ENCODE measurements at places on chromosomes 16 and 17.

DNA sequence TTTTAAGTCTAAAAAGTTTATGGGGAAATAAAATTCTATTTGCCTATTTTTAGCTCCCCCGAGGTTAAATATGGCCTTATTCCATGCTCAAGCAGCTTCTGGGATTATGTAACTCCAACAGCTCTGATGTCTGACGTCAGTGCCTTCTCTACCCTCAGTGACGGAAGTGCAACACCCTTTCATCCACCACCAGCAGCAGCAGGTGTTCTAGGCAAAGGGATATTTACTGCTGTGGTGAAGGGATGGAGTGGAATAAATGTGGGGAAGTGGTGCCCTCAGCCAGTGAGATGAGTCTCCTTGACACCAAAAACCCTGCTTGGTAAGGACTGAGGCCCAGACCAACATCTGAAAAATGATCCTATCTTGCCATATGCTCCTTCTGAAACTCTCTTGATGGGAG lies 247.4 kb downstream of the SHISA9 start:
- DNase-seq = no peak

DNA sequence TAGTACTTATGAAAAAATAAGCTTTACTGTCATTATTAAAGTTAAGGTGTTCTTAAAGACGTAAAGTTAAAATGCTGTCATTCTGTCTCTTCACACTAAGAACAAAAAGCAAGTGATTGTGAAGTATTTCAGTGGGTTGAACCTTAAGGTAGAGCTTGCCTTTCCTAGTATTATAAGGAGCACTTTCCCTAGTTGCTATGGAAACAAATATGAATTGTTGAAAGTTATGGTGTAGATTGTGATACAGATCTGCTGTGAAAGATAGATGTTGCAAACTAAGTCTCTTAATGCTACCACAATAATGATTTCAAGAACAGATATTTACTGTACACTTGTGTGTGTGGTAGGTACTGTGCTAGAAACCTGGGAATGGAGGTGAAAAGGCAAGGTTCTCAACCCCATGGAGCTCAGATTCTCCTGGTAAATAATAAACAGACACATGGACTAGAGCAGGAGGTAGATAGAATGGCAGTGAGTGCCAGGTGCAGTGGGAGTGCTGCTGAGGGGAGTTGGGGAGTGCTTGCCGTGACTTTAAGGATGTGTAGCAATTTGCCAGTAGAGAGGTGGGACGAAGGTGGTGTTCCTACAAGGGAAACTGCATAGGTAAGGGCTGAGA lies 34.7 kb downstream of the MRTFB start:
- DNase-seq = no peak

DNA sequence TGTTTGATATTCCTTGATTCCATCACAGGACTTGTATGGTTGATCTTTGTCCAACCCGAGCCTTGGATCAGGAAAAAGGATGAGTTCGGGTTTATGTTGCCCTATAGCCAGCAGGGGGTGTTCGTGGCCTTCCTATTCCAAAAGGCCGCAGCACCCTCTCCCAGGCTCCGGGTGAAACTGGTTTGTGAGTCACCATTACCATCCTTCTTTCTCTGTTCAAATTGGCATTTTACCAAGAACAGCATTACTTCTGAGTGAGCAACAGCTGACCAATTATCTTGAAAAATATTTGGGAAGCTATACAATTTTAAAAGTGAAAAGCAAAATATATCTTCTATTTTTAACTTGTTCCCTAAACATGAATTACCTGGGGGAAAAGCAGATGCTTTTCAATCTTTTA lies 24.3 kb upstream of the KRT20 start:
- DNase-seq = peak; percentile 98

- no peak for DNase-seq
These were observed 29.6 kb downstream of the C16orf82 start for GRCh38 chr16:27096375-27096774.

- no peak for DNase-seq
These were observed 4.2 kb upstream of the CBX4 start for GRCh38 chr17:79843474-79843815.

DNA sequence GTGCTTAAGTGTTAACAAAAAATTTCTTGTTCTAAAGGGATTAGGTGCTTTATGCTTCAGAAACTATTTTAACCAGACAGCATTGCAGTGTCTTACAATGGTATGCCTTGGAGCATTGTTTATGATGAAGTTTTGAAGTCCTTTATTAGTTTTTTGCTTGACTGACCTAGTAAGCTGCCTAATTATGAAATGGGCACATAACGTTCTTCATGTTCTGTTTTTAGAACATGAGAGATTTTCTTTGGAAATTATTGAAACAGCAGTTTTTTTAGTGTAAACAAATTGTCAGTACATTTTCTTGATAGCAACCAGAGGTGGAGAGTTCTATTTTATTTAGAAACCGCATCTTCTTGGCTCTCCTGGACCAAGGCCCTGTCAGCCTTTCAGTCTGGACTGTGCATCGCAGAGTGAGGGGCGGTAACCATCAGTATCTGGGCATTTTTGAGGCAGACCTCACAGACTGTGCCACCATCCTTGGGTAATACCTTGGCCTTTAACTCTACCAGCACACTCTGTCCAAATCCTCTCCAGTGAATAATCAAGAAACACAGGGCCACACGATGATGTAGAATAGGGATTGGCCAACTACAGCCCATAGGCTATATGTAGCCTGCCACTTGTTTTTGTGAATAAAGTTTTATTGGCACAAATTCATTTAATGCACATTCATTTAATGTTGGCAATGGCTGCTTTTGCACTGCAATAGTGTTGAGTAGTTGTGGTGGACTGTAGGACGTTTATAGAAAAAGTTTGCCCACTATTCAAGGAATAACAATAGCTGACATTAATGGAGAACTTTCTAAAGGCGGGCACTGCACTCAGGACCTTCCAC lies 81.1 kb downstream of the VPS35L start:
- peak; percentile 26 for DNase-seq

GRCh38 chr17:66633317-66633965 lies 201.5 kb upstream of the CACNG5 start:
- peak; percentile 86 for DNase-seq

DNA sequence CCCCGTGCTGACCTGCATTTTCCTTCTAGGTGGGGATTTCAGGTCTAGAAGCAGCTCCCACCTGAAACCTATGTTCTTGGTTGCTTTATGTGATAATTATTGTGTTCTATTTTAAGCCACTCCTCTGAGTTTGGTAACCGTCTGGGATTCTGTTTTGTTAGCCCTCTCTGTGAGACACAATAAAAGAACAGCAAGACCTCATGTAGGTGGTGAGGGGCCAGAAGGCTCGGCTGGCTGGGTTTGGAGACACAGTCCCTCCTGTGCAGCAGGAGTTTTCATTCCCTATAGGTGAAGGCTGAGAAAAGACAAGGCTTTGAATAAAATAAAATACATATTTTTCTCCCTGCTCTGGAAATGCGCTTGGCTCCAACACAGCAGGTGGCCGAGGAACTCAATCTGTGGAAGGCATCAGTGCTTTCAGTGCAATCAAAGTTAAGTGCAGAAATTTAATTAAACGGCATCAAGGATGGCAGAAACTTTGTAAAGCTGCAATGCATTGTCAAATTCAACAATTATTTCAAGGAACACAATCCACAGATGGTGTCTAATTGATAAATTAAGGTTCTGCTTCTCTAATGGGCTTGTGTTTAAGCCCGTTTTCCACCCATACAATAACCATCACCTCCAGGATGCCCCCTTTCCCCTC lies 107.8 kb downstream of the MSI2 start:
- DNase-seq = no peak

Data from choroid plexus epithelial cell (primary cell).